H9 (cell line): ENCODE measurements at places on chromosomes 2 and 18. TPM values are rescaled to one million over a fixed set of nuclear protein-coding genes. Genes with fewer than 3 reads are reported as not detected.

GRCh38 chr2:237231593-237231992 lies 145.9 kb downstream of the COPS8 start:
- H3K27me3 ChIP-seq = 0 out of 2 replicates have a peak, but pooled peaks cover 2% of the 10 kb centered on the region
- H3K27ac ChIP-seq = no peak overlapping the region
- H3K4me3 ChIP-seq = no peak overlapping the region
- no peak for DNase-seq
- H3K36me3 ChIP-seq = no peaks in the 10 kb centered on the region
- H3K4me1 ChIP-seq = no peaks in the 10 kb centered on the region

Gene PPP1R1C
- 4.0 and 5.4 TPM in 2 replicates for total RNA-seq

DNA sequence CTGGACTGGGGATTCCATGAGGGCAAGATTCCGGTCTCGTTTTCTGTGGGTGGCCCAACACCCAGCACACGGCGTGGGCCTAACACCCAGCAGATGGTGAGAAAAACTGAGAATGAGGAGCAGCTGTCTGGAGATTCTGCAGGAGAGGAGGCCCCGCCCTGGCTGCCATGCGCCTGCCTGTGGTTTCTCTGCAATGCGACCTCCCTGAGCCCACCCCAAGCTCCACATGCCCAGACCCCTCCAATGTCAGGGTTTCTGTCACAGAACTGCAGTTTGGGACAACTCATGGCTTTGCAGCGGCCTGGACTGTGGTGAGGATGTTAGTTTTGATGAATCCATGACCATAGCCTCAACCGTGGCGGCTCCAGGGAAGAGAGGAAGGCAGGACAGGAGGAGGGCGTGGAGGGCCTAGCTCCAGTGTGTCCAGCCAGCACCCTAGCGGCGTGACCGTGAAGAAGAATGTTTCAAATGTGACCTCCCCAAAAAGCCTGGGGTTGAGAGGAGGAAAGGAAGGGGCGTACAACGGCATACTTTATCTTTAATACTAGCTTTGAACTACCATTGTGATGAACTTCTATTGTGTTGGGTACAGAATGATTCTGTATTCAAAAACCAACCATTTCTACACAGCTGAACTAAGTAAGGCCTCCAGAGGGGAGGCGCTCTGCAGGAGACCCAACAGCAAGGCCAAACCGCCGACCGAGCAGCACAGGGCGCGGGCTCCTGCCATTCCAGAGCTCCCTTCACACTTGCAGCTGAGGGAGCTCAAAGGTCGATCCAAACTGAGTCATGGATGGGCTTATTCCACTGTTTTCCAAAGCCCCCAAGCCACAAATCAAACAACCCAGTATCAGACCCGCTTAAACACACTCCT lies 3.4 kb downstream of the PXDN start:
- H3K4me3 ChIP-seq = peak overlapping the region; percentile 43; the same call in 1 of the 3 replicates
- no peak overlapping the region for H3K27ac ChIP-seq
- peaks cover 4% of the 10 kb centered on the region; the same call in 1 of the 2 replicates for H3K4me1 ChIP-seq

- DNase-seq = no peak
- no peak overlapping the region for H3K4me3 ChIP-seq
- H3K36me3 ChIP-seq = no peaks in the 10 kb centered on the region
Observed at GRCh38 chr18:12391487-12392165, 14.6 kb upstream of the AFG3L2 start.

- no peaks in the 10 kb centered on the region for H3K4me1 ChIP-seq
- H3K27me3 ChIP-seq = no peaks in the 10 kb centered on the region
- H3K4me3 ChIP-seq = no peak overlapping the region
- DNase-seq = no peak
Observed at GRCh38 chr18:68817584-68817983, 19.7 kb downstream of the CCDC102B start.

DNA sequence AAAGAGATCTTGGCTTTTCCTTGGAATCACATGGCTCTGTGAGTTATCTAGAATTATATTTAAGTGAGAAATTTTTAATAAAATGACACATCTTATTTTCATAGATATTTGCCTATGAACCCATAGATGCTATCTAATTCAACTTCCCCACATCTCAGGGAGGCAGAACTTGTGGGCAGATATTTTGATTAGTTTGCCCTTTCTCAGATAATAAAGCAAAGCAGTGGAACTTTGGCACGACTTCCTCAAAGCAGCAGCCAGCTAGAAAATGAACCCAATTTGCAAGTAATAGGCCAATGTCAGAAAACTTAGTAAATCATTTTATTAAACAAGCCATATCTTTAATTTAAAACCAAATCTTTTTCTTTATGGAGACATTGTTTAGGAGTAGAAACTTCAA lies 32.7 kb downstream of the RAB27B start:
- 0 out of 2 replicates have a peak, but pooled peaks cover 3% of the 10 kb centered on the region for H3K4me1 ChIP-seq
- no peak overlapping the region for H3K4me3 ChIP-seq
- no peaks in the 10 kb centered on the region for H3K27me3 ChIP-seq

GRCh38 chr2:54038835-54039234 lies 68.0 kb upstream of the PSME4 start:
- DNase-seq = no peak
- no peaks in the 10 kb centered on the region for H3K27me3 ChIP-seq
- H3K4me1 ChIP-seq = no peaks in the 10 kb centered on the region
- no peak overlapping the region for H3K4me3 ChIP-seq
- H3K36me3 ChIP-seq = no peaks in the 10 kb centered on the region

Gene RRM2
- total RNA-seq = 163 and 176 TPM in 2 replicates

DNA sequence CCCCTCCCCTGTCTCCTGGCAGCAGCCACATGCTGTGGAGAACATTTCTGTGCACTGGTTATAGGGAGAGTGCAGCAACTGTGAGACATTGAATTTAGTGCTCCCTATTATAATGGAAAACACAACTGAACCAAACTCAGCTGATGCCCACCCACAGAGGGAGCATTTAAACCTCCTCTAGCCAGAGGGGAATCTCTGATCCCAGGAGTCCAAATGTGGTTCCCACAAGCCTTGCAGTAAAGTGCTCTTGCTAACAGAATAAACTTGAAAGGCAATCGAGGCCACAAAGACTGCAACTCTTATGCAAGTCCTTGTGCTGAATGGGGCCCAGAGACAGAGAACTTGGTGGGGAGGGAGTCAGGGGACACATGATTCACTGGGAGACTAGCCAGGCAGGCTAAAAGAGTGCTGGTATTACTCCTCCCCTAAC lies 638.8 kb upstream of the VRK2 start:
- H3K27me3 ChIP-seq = no peaks in the 10 kb centered on the region
- H3K4me1 ChIP-seq = no peaks in the 10 kb centered on the region; the same call in 1 of the 2 replicates
- no peak overlapping the region for H3K27ac ChIP-seq
- H3K36me3 ChIP-seq = no peaks in the 10 kb centered on the region
- peak; percentile 39 for DNase-seq

Gene TNP1
- not detected in 2 replicates for total RNA-seq

DNA sequence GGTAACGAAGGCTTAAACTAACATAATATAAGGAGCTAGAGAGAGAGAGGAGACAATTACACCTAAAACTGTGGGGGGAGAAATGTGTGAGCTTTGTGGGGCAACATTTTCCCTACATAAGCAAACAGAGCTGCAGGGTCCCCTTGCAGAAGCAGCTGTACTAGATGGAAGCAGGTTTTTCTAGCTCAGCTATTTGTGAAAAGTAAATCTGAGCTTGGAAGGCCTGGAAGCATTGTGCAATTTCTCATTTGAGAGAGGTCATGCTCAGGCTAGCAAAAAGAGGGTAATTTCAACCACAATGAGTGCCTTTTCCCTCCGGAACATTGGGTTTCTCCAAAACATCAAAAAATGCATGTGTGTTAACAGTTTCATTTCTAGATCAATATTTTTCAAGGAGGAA lies 130.0 kb downstream of the ARL4C start:
- H3K27ac ChIP-seq = no peak overlapping the region
- H3K36me3 ChIP-seq = no peaks in the 10 kb centered on the region
- DNase-seq = no peak
- H3K27me3 ChIP-seq = no peaks in the 10 kb centered on the region
- H3K4me1 ChIP-seq = peaks cover 3% of the 10 kb centered on the region; the same call in 1 of the 2 replicates

- no peak overlapping the region for H3K4me3 ChIP-seq
- H3K27ac ChIP-seq = no peak overlapping the region
- no peaks in the 10 kb centered on the region for H3K27me3 ChIP-seq
- H3K36me3 ChIP-seq = peaks cover 21% of the 10 kb centered on the region
Observed at GRCh38 chr2:23777826-23778225, 149.1 kb downstream of the ATAD2B start.

- 0 out of 2 replicates have a peak, but pooled peaks cover 3% of the 10 kb centered on the region for H3K4me1 ChIP-seq
- no peak overlapping the region for H3K4me3 ChIP-seq
- H3K27me3 ChIP-seq = no peaks in the 10 kb centered on the region
Observed at GRCh38 chr2:67797801-67798540, 264.8 kb downstream of the C1D start.

DNA sequence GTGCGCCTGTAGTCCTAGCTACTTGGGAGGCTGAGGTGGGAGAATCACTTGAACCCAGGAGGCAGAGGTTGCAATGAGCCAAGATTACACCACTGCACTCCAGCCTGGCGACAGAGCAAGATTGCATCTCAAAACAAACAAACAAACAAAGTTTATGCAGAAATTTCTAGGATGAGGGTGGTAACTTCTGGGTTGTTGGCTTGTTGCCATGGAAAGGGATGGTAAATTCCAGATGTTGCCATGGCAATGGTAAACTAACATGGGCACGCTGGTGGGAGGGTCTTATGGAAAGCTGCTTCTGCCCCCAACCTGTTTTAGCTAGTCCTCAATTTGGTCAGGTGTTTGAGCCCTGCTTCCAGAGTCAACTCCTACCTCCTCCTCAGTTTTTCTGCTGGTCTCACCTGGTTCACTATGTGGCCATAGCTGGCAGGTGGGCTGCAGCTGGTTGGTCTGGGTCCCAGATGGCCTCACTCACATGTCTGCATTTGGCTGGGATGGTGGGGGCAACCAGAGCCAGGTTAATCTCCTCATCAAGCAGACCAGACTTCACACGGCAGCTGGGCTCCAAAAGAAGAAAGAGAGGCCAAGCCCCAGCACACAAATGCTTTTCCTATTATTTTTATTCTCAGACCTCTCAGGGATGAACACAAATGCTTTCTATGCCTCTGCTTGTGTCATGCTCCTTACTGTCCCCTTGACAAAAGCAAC lies 26.6 kb upstream of the TEX44 start:
- peaks cover 5% of the 10 kb centered on the region; the same call in 1 of the 2 replicates for H3K36me3 ChIP-seq
- H3K4me1 ChIP-seq = no peaks in the 10 kb centered on the region; the same call in 1 of the 2 replicates
- H3K4me3 ChIP-seq = no peak overlapping the region
- no peaks in the 10 kb centered on the region for H3K27me3 ChIP-seq
- H3K27ac ChIP-seq = no peak overlapping the region
- DNase-seq = no peak

DNA sequence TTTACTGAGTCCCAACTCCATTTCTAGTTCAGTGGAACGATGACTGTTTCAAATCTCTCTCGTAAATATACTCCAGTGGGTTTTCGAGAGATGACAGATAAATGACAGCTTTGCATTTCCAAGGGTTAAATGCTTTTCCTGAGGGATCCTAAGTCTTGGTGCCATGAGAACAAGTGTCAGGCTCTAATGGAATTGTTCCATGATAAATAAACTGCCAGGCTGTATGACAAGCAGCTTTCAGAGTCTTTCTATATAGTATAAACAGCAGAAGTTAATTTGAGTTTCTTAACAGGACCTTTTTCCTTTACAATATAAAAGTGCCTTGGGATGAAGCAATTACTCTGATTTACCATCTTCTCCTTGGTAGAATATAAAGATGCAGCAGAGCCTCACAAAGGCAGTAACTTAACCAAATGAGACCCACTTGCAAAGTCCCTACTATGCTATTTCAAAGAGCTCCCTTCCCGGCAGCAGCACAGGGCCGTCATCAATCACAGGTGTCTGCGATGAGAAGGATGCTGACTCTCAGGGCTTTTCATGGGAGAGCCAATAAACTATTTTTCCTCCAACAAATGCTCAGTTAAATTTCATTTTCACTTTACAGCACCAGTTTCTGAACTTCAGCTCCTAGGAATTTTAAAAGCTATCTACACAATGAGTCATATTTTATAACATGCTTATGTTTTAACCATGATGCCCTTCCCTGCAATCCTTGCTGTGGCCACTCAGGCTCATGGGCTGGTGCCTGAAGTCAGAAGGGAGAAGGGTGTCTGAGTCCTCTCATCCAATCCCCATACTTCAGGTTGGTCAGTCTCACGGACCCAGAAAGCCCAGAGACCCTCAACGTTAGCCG lies 123.8 kb downstream of the AFF3 start:
- H3K27me3 ChIP-seq = no peaks in the 10 kb centered on the region
- no peaks in the 10 kb centered on the region for H3K36me3 ChIP-seq
- no peaks in the 10 kb centered on the region for H3K4me1 ChIP-seq
- H3K4me3 ChIP-seq = no peak overlapping the region

GRCh38 chr2:69549421-69549820 lies 94.1 kb downstream of the AAK1 start:
- no peaks in the 10 kb centered on the region for H3K27me3 ChIP-seq
- no peak overlapping the region for H3K4me3 ChIP-seq
- no peak for DNase-seq
- H3K27ac ChIP-seq = no peak overlapping the region
- no peaks in the 10 kb centered on the region for H3K4me1 ChIP-seq

Gene ASB18
- not detected in 2 replicates for total RNA-seq

- no peaks in the 10 kb centered on the region for H3K4me1 ChIP-seq
- no peak overlapping the region for H3K27ac ChIP-seq
- no peak for DNase-seq
- H3K27me3 ChIP-seq = no peaks in the 10 kb centered on the region
Observed at GRCh38 chr2:152620985-152621384, 96.3 kb downstream of the PRPF40A start.

DNA sequence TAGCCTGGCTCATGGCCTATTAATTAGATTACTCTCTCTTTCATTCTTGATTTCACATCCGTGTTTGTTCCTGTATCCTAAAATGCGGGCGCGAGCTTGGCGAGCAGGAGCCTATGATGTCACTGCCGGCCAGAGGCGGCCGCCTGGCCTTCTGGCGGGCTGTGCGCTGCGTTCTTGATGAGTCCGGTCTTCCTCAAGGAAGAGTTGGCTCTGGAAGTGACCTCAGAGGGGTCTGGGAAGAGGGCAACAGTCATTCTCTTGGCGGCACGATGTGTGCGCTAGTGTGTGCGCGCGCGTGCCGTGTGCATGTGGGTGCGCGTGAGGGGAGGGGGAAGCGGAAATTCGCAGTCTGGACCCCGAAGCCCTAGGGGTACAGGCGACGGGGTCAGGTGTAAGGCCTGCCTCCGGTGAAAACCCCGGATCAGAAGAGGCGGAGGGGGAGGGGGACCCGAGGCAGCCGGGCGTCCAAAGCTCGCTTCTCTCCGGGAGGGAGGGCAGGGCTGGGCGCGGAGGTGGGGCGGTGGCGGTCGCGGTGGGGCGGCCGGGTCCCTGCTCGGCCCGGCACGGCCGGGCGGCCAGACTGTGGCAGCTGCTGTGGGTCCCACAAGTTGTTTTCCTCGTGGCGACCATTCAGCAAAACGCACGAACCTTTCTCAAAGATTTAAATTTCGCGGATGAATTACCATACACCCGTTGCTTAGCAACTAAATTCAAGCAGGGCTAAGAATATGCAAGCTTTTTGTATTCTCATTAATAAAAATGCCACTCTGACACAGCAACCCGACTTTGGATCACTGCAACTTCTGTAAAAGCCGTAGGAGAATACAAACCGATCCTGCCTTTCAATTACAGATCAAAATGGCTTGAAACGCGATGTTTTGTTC lies 8.4 kb downstream of the POU3F3 start:
- peak overlapping the region; percentile 92 for H3K4me3 ChIP-seq
- H3K4me1 ChIP-seq = no peaks in the 10 kb centered on the region
- no peaks in the 10 kb centered on the region for H3K36me3 ChIP-seq
- peaks cover 86% of the 10 kb centered on the region for H3K27me3 ChIP-seq

GRCh38 chr2:88590998-88591613 lies 36.2 kb downstream of the EIF2AK3 start:
- H3K4me3 ChIP-seq = no peak overlapping the region
- H3K27ac ChIP-seq = no peak overlapping the region
- DNase-seq = peak; percentile 40
- no peaks in the 10 kb centered on the region for H3K4me1 ChIP-seq
- H3K27me3 ChIP-seq = no peaks in the 10 kb centered on the region
